COR-L47 (cell line): ENCODE measurements at places on chromosomes 13 and 19.

GRCh38 chr19:29084266-29084665, 128.7 kb downstream of the UQCRFS1 start:
- no peak for DNase-seq

- DNase-seq = no peak
Observed at GRCh38 chr19:651114-651818, 11.6 kb downstream of the FGF22 start.

DNA sequence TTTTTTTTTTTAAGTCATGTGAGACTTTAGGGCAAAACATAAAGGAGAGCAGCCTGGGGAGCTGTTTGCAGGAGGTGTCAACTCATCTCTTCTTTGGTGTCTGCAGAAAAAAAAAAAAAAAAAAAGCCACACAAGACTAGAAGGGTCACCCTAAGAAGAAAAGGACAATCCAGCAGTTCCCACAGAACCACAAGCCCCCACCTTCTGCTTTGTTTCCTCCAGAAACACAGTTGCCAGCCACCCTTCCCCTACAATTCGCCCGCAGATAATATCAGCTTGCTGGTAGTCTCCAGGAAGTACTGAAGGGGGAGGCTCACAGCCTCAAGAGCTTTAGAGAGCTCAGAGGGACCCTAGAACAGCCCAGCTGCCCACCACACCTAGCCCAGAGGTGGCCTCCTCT, 22.3 kb upstream of the ZBTB7A start:
- DNase-seq = no peak

- no peak for DNase-seq
Observed at GRCh38 chr13:102548811-102549210, 48.0 kb upstream of the TPP2 start.

DNA sequence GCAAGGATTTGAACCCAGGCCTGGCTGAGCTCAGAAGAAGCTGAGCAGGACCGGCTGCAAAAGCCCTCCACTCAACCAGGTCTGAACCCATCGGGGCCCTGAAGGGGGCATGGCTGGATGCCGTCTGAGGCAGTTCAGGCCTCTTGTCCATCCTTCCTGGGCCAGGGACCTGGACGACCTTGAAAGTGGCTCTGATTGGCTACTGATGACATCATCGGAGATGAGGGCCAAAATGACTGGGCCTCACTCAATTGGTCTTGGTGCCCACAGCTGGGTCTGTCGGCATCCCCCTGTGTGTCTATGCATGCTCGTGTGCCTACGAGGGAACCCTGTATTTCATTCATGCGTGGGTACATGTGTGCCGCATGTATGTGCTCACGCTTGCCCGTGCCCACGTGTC, 71.8 kb downstream of the PTPRS start:
- no peak for DNase-seq

GRCh38 chr19:42411581-42412178, 15.5 kb downstream of the LIPE start:
- no peak for DNase-seq

DNA sequence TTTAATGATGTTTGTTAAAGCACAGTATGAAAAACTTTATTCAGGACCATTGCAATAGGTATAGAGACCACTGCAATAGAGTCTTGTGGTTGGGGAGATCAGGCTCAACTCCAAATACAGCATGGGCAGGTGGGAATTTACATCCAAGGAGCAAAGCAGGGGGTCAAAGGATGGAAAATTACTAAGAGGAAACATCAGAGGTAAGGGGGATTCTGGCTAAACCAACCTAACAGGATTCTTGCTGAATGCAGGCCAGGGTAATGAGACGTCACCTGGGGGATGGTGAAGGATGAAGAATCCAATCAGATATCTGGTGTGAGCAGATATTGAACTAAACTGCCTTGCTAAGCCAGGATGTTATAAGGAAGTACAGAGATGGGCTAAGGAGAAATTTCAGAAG, 126.6 kb upstream of the MIR17HG start:
- DNase-seq = no peak

GRCh38 chr13:60169239-60170031, 5.7 kb upstream of the DIAPH3 start:
- DNase-seq = no peak

DNA sequence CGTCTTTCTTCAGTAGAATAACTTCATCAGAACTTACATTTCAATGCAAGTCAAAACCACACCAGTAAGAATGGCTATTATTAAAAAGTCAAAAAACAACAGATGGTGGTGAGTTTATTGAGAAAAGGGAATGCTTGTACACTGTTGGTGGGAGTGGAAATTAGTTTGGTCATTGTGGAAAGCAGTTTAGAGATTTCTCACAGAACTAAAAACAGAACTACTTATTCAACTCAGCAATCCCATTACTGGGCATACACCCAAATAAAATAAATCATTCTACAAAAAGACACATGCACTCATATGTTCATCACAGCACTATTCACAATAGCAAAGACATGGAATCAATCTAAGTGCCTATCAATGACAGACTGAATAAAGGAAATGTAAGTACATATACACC, 231.2 kb downstream of the NHLRC3 start:
- no peak for DNase-seq

GRCh38 chr19:5057860-5058259, 88.9 kb downstream of the KDM4B start:
- DNase-seq = peak; percentile 11

GRCh38 chr19:4654437-4655361, 15.4 kb downstream of the TNFAIP8L1 start:
- no peak for DNase-seq

- no peak for DNase-seq
Observed at GRCh38 chr13:94481941-94482340, 2.5 kb upstream of the DCT start.

- DNase-seq = no peak
Observed at GRCh38 chr13:43353631-43354030, 330.2 kb downstream of the DNAJC15 start.

DNA sequence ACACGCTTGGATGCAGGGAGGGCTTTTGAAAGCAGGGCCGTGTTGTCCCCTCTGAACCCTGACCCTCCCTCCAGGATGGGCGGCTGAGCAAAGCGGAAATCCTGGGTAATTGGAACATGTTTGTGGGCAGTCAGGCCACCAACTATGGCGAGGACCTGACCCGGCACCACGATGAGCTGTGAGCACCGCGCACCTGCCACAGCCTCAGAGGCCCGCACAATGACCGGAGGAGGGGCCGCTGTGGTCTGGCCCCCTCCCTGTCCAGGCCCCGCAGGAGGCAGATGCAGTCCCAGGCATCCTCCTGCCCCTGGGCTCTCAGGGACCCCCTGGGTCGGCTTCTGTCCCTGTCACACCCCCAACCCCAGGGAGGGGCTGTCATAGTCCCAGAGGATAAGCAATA, 15.2 kb downstream of the RCN3 start:
- DNase-seq = no peak

- DNase-seq = no peak
Observed at GRCh38 chr19:2289714-2290435, 7.9 kb upstream of the PEAK3 start.

GRCh38 chr13:35388441-35389355, 87.8 kb downstream of the MAB21L1 start:
- no peak for DNase-seq

DNA sequence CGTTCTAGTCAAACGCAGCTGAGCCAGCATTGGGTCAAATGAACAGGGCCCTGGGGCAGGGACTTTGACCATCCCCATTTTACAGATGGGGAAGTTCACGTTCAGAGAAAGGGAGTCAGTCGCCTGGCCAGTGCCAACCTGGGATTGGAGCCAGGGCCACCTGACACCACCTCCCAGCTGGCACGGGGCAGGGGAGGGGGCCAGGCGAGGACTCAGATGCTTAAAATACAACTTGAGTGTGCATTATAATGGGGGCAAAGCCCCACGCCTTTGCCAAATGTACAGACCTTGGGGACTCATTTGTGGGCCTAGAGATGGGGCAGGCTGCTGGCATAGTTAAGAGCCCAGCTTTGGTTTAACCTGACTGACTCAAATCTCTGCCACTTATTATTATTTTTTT, 14.6 kb downstream of the PRR12 start:
- DNase-seq = no peak

GRCh38 chr13:59442944-59443486, 720.7 kb downstream of the DIAPH3 start:
- DNase-seq = no peak
